IMR-90 (cell line): ENCODE measurements at places on chromosomes 6 and 20.

DNA sequence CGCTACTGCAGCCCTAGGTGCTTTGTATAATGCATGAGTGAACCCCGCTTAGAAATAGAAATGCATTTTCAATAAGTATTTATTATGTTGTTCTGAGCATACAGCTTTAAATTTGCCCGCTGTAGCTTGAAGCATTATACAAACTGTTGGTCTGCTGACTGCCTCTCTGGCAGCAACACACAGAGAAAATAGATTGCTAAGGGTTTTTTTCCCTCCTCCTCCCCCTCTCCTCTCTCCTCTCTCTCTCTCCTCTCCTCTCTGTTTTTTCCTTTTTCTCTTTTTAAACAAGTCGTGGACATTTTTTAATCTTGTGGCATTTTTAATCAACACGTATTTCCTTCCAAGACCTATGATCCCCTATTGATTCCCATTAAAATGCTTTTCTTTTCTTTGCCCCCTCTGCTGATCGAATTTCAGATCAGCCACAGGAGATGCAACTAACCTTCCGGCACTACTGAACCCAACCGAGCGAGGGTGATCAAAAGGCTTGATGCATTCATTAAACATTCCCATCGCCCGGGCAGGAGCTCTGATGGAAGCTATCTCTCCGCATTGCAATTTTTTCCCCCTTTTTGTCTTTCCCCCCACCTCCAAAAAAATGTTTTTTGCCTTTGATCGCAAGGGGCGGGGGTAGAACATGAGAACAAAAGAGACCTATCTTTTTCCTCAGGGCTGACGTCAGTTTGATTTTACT, 90.7 kb upstream of the ARID1B start:
- DNase-seq: peak; percentile 59

DNA sequence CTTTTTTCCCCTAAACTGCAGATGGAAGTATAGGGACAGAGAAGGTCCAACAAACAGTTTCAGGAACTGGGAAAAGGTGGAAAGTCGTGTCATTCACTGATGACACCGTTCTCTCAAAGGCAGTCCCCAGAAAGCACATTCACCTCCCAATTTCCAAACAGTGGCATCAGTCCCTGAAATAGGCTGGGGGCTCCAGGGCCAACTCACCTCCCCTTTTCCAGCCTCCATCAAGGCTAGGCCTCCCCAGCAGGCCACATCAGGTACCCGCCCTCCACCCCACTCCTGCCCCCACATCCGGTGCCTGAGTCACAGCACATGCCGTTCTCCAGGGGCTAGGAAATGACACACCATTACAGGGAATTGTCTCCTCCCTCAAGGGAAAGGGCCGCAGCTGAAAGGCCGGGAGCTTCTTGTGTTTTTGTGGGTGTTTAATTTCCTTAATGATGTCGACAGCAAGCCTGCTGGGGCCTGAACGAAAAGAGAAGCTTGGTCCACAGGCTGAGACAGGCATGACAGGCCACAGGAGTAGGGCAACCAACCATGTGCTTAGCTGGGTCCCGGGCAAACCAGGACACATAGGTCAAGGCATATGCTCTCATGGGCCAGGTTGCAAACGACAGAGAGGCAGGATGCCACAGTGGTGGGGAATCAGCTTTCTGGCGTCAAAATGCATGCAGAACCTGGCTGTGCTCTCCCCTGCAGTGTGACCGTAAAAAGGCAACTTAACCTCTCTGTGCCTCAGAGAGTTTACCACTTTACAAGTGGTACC, 39.2 kb downstream of the ZMYND8 start:
- DNase-seq: peak; percentile 98

DNA sequence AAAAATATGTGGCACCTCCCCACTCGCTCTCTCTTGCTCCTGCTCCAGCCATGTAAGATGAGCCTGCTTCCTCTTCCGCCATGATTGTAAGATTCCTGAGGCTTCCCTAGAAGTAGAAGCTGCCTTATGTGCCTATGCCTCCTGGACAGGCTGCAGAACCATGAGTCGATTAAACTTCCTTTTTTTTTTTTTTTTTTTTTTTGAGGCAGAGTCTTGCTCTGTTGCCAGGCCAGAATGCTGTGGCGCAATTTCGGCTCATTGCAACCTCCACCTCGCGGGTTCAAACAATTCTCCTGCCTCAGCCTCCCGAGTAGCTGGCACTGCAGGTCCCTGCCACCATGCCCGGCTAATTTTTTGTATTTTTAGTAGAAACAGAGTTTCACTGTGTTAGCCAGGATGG, 112.5 kb downstream of the FAM217A start:
- DNase-seq: no peak

DNA sequence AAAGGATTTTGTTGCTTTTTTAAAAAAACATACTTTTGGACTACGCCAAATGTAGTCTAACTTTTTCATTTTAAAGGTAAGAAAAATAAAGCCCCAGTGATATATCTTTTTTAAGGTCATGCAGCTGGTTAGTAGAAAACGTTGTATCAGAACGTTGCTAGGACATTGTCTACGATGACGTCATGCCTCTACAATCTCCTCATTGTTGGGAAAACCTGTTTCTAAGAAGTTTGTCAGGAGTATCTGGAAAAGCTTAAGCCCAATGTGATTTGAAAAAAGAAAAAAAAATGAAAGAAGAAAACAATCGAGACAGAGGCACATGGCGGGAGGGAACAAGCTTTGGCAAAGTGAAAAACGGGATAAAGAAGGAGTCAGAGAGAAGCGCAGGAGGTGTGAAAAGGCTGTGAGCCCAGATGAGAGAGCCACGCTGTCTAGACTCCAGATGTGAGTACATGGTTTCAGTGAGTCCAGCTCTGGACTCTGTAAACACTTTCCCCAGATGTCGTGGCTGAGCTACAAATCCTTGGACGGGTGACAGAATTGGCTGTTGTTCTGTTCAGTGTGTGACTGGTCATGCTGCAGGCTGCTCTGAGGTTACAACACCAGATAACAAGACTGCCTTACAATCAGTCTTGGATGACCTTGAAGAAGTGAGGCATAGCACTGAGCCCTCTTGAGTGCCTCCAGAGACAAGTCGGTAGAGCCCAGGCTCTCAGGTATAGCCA, 656.7 kb upstream of the ID4 start:
- no peak for DNase-seq

DNA sequence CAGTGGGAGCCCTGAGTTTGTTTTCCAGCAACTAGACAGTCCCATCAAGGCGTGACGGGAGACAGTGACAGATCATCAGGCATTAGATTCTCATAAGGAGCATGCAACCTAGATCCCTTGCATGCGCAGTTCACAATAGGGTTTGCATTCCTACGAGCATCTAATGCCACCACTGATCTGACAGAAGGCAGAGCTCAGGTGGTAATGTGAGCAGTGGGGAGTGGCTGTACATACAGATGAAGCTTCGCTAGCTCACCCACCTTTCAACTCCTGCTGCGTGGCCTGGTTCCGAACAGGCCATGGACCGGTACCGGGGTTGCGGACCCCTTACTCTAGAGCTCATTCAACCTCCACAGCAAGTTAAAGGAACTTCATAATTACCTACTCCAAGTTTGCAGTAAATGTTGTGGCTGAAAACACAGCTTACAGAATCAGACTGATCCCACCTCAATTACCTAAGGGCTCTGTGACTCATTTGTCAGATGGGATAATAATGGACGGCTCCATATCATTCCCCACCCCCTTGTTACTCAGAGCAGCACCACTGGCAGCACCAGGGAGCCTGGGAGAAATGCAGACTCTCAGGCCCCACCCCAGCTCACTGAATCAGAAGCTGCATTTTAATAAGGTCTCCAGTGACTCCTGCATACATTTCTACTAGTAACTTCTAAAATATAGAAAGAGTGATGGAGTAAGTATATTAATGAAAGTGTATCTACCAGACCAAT, 15.7 kb downstream of the PXMP4 start:
- no peak for DNase-seq

- DNase-seq: no peak
These were observed 235.2 kb downstream of the SIM1 start for GRCh38 chr6:100229512-100229911.

DNA sequence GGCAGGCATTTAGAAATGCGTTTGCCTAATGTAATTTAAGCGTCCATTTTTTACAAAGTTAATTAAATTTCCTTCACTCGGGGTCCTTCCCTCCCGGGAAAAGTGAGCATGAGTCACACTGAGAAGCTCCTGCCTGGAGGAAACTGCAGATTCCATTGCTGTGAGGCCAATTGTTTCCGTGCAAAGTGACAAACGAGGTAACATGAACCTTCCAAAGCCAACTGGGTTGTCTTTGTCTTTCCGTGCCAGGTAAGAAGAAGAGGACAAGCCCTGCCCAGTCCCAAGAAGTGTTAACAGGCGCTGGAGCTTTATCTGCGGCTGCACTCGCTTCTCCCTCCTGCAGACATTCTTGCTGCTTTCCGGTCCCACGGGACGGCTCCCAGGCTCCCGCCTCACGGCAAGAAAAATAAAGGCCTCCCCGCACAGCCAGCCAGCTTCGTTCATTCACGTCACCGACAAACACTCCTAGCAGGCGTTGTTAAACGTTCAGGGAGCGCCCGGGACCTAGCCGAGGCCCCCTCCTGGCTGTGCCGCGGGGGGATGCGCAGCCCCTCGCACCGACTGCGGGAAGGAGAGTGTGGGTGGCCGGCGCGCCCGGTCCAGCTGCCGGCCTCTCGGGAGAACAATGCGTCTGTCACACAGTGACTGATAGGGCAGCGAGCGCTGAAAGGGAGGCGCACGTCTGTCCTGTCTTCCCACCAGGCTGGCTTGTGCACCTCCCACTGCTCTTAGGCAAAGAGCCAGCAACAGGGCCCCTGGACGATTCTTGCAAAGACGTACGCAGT, 61.5 kb upstream of the HDDC2 start:
- DNase-seq: peak; percentile 42

GRCh38 chr6:100300221-100300736, 164.4 kb downstream of the SIM1 start:
- peak; percentile 95 for DNase-seq

GRCh38 chr6:105330364-105330763, 72.5 kb downstream of the PREP start:
- no peak for DNase-seq

DNA sequence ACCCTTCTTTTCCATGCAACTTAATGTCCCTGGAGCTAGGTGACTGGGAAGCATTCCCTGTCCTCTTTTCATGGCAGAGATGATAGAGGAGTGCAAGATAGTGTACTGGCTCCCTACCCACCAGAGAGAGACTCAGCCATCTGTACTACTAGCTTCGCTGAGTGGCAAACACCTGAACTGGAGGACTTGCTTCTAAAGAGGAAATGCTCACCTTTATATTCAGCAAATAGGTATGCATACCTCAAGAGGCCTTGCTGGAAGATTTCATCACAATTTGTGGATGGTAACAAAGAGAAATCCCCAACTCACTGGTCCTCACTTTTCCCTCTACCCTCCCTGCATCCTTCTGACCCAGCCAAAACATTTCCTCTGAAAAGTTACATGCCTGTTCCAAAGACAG, 124.1 kb downstream of the FOXA2 start:
- no peak for DNase-seq

- no peak for DNase-seq
These were observed 76.6 kb downstream of the PKHD1 start for GRCh38 chr6:52010806-52011205.

- no peak for DNase-seq
These were observed 53.4 kb upstream of the RNF24 start for GRCh38 chr20:4068708-4069107.

GRCh38 chr6:135699705-135700104, 151.8 kb upstream of the PDE7B start:
- no peak for DNase-seq

DNA sequence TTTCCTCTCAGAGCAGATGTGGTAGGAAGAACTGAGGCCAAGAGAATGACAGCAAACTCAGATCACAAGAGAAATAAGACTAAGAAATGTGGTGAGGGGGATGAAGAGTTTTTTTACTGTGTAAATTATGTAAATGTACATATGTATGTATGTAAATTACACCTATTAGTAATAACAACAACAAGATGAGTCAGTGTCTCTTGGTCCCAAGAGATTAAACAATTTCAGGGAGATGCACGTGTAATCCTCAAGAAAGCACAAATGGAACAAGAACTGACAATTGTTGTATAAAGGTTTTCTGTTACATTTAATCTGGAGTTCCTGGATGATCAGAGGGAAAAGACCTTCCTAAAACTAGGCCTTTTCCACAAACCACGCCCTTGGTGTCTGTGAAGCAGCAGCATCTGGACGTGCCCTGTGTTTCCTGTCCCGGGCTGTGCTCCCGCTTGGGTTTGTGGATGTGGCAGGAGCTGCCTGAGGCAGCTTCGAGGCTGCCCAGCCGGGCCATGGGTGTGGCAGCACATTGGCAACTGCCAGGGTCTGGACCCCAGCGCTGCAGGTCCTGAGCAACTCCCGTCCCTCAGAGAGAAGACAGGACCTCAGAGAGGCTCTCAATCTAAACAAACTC, 994 bp downstream of the CLDN20 start:
- DNase-seq: no peak

DNA sequence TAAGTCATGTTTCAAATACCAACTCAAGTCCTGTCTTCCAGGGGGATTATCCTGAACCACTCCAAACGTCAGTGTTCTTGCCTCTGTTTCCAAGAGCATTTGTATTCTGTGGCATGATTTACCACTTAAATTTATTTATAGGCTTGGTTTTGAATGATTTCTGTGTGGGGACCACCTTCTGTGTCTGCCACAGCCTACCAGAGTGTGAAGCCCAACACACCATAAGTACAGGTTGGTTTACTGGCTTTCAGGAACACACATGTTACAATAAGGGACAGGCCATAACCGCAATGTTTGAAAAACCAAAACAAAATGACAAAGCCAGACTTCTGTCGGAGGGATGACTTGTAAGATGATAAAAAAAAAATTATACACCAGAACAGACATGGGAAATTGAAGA, 56.5 kb upstream of the MAP3K7 start:
- DNase-seq: no peak

DNA sequence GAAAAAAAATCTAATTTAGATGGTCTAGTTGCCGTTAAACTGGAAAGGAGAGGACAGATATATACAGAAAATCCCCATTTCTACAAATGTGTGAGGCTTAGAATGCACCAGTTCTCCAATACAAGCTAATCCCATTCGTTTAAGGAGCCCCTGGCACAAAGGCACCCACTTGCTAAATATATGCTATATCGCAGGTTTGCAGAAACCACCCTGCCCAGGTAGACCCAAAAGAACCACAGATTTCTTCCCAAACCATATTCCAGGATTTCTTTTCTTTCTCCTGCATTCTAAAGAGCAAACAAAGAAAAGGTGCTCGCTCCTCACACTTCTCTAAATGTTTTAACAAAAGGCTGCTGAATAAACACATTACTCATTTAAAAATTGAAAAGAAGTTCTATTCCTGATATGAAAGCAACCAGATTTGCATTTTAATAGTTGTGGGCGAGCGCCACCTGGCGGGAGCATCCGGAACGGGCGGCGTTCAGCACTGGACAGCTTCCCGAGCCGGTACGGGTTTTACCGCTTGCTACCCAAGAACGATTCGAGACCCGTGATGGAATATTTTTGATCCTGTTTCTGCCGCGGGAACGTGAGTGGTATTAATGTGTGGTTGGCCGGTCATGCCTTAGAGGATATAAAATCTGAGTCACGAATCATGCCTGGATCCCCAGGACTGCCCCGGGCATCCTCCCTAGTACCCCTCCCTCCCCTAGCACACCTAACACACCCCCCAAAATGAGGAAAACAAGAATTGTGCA, 2.1 kb downstream of the PTPRT start:
- DNase-seq: peak; percentile 44

- no peak for DNase-seq
These were observed 122.2 kb downstream of the MTFR2 start for GRCh38 chr6:136127873-136128272.

- no peak for DNase-seq
These were observed 8.0 kb upstream of the TNFAIP3 start for GRCh38 chr6:137859025-137859424.

GRCh38 chr6:121816906-121817540, 381.6 kb downstream of the GJA1 start:
- DNase-seq: peak; percentile 47

GRCh38 chr6:133969285-133969920, 16.4 kb downstream of the TBPL1 start:
- DNase-seq: no peak
